ENCODE measurements at places on chromosomes 11 and 22.

GRCh38 chr11:73194034-73194507, 24.0 kb upstream of the P2RY2 start:
- DNase-seq: no peak
- no peaks in the 10 kb centered on the region for H3K4me1 ChIP-seq
- no peak overlapping the region for H3K4me3 ChIP-seq
- H3K36me3 ChIP-seq: no peaks in the 10 kb centered on the region

DNA sequence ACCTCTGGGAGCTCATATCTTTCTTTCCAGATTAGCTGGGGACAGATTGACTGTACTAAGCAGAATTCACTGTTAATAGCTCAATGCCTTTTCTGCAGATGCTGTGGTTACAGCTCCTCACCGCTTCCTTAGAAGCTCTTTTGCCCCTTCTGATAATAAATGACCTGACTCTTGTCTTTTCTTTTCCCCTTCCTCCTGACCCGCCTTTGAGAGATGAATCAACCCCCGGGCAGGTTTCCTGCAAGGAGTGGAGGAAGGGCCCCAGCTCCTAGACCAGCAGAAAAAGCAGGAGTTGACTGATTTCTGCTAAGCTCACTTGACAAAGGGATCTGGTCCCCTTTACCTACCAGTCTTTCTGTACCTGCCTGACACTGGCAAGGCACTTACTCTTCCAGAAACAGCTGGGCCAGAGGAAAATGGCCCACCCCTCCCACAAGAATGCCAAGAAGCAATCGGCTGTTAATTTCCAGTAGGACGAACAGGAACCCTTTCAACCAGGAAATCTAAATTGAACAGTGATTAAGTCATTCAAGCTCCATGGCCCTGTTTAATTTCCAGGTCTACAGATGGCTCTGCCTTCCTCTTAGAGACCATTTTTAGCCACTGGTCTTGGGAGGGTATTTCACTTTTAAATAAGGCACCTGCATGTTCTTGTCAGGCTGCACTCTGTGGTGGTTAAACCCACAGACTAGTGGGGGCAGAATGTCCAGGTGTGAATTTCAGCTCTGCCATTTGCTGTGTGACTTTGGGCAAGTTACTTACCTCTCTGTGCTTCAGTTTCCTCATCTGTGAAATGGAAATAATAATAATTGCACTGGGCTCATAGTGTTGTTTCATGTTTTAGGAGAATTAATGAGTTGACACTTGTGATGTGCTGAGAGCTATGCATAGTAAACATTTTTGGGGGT, 67.5 kb downstream of the PRR5L start:
- H3K36me3 ChIP-seq: no peaks in the 10 kb centered on the region
- H3K4me3 ChIP-seq: no peak overlapping the region
- H3K27ac ChIP-seq: no peak overlapping the region
- peaks cover 38% of the 10 kb centered on the region for H3K4me1 ChIP-seq
- H3K27me3 ChIP-seq: peaks cover 47% of the 10 kb centered on the region
- DNase-seq: no peak

- H3K4me1 ChIP-seq: no peaks in the 10 kb centered on the region
- no peak for DNase-seq
- H3K4me3 ChIP-seq: no peak overlapping the region
- no peak overlapping the region for H3K27ac ChIP-seq
- no peaks in the 10 kb centered on the region for H3K36me3 ChIP-seq
Observed at GRCh38 chr11:131889146-131889577, 518.7 kb downstream of the NTM start.

GRCh38 chr22:35065796-35066218, at the start of gene ISX:
Gene ISX, plus strand, starts transcription at chr22:35066158. Its CDS starts 930 bp downstream, at chr22:35067088.
- no peaks in the 10 kb centered on the region for H3K27me3 ChIP-seq
- DNase-seq: no peak
- H3K4me3 ChIP-seq: no peak within 1 kb of the TSS

DNA sequence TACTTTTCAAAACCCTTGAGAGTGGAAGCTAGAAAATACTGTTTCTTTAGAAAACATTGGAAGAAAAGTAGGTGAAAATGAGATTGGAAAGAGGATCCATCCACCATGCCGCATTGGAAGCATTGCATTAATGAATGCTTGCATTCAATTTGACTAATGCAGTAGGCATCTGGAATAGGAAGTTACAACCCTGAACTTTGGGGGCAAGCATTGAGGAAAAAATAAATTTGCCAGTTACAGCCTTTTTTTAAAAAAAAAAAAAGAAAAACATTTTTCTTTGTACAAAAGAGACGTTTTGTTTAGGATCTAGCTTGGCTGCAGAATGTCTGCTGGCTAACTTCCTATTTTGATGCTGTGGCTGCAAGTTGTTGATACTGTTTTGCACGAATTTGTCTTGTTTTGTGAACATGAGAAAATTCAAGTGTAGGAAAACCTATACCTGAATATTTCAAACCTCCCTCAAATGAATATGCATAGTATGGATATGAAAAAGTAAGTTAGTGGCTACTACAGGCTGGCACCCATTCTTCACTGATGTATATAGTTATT, 28.1 kb downstream of the RTN3 start:
- no peak for DNase-seq
- H3K4me1 ChIP-seq: peaks cover 2% of the 10 kb centered on the region
- H3K36me3 ChIP-seq: no peaks in the 10 kb centered on the region
- H3K4me3 ChIP-seq: no peak overlapping the region

- no peak overlapping the region for H3K27ac ChIP-seq
- no peaks in the 10 kb centered on the region for H3K4me1 ChIP-seq
- DNase-seq: no peak
Observed at GRCh38 chr11:81497202-81497804, 1236.4 kb downstream of the FAM181B start.
